ENCODE measurements at places on chromosomes 16 and 17. TPM values are rescaled to one million over a fixed set of nuclear protein-coding genes. Genes with fewer than 3 reads are reported as not detected.

DNA sequence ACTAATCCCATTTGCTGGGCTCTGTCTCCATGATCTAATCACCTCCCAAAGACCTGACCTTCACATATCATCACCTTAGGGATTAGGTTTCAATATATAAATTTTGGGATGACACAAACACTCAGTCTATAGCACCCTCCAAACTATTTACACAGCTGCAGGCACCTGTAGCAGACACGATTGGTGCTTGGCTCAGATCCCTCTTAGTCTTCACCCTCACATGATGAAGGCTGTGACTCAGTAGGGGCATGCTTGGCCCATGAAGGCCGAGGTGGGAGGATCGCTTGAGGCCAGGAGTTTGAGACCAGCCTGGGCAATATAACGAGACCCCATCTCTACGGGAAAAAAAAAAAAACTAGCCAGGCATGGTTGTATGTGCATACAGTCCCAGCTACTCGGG is 73.5 kb downstream of the HS3ST2 start:
- DNase-seq, result no peak

DNA sequence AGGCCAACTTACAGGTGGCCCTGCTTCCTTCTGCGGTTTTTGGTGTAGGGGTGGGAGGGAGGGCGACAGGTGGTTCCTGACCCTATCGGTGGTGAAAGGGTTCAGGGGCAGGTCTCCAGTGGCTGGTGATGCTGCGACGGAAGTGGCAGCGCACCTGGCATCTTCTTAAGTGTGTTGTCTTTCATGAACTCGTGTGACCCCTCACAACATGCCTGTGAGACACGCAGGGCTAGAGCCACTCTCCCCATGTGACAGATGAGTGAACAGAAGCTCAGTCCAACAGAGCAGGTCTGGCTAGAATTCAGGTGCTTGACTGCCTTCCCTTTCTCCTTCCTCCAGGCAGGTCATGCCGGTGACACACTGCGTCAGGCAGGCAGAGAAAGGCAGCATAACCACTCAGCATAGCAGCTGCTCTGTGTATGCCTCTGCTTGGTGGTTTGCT is 8.0 kb downstream of the TNFAIP1 start:
- no peak for DNase-seq

- no peak for DNase-seq
These were observed 226.7 kb upstream of the ELAC2 start for GRCh38 chr17:13244513-13244912.

DNA sequence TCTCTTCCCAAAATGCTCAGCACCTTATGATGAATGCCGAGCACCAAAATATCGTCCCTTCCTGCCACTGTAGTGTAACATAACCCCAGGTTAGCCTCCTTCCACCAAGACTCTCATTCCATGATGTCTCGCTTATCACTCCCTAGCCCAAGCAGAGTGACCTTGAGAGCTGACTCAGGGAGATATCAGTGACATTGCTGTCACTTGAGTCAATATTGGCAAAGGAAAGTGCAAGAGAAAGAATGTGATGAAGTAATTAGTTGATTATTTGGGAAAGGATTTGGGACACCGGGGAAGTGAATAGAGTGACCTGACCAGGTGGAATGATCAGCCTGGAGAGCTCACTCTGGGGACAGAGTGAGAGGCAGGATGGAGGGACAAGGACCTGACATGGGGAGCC is 2.6 kb upstream of the ANKFN1 start:
- no peak for DNase-seq

DNA sequence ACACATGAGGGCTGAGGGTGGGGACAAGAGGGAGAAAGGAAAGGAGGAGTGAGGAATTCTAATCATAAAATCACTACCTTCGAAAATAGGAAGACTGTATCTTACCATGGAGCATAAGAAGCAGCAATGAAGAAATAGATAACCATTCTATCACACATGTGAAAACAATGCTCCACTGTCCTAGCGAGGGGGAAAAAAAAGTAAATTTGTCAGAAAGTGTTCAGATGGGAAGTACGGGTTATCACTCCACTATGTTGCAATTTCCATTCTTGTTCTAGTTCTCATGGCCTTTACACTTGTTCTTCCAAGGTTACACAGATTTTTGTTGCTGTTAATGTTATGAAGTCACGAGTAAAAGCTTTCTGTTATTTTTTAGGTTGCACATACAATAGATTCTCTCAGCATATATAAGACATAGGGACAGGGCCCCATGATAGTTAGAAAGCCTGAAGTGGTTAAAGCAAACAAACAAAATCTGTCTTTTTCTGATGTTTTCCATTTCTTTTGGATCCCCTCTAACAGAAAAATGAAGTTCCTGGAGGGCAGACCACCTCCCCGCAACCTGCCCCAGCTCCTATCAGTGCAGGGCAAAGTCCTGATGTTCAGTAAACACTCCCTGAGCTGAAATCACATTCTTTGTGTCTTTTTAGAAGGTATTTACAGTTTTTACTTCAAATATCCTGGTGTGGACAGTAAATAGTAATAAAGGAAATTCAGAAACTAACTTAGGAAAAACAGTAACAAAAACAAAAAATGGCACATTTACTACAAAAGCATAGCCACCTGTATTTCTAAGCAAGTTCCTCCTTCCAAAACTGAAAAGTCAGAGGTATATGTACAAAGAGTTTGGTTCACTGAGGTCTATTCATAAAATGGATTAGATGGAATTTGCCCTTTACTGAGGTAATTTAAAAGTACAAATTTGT is 13.7 kb downstream of the MMD start:
- DNase-seq, result no peak

DNA sequence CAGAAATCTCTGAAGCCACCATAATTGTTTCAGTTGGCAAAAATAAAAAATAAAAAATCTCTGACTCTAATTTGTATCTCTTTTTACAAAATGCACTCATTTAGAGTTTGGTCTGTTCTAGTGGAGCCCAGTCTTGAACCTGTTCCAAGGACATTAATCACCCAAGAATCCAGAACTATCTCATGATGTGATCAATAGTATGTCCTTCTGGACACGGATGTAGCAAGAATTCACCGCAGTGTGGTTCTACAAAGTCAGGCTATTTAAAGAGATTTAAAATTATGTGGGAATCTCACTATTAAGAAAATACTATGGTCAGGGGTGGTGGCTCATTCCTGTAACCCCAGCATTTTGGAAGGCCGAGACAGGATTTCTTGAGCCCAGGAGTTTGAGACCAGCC is 21.8 kb upstream of the ANKFN1 start:
- no peak for DNase-seq

DNA sequence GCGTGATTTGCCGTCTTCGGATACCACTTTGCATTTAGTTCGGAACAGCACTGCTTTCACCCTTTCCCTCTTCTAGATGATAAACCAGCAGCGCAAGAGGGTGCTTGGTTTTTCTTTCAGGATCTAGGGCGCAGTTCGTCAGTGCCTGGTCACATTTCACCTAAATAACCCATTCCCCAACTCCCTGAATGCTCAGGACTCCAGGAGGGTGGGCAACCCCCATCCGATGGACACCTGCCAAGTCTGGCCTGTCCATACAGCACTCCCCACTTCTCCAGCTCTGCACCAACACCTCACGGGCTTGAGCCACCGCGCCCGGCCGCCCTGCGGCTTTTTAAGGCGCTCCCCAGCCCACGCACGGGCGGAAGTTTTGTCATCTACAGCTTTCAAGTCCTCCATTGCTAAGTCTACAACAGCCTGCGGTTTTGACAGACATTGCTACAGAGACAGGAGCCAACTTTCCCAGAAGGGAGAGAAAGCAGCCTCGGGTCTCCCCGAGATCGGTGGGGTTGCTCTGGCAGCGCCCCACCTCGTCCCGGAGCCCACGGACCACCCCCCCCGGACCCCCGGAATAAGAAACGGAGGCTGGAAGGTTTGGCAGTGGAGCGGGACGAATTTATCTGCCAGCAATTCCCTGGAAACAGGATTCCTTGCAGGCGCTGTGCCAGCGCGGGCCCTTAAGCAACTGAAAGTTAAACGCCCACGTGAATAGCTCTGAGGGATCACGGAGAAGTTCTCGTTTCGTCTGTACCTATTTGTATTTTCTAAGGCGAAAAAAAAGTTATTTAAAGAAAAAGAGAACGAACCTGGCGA is 38.6 kb upstream of the SLFN13 start:
- DNase-seq, result no peak

DNA sequence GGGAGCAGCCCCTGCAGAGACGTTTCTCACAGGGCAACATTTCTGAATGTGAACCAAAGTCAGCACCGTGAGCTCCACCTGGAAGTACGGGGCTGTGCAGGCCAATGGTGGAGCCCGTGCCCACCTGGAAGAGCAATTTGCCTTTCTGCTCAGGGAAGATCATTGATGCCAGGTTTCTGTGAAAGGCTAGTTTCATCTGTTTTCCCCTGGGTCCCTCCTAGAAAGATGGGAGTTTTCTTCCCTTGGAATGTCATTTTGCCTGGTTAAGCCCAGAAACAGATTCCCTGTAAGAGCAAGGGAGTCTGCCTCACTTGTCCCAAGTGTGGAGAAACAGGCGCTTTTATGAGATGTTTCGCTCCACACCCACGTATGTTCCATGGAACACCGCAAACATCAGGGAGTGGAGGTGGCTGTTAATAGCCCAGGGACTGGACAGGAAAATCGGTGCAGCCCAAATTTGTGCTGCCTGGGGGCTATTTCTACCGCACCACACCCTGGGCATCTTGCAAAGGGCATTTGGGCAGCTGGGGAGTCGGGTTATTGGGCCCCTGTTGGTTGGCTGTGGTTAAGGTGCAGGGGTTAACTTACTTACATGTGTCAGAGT is 2.6 kb downstream of the SLC6A4 start:
- DNase-seq, result no peak

DNA sequence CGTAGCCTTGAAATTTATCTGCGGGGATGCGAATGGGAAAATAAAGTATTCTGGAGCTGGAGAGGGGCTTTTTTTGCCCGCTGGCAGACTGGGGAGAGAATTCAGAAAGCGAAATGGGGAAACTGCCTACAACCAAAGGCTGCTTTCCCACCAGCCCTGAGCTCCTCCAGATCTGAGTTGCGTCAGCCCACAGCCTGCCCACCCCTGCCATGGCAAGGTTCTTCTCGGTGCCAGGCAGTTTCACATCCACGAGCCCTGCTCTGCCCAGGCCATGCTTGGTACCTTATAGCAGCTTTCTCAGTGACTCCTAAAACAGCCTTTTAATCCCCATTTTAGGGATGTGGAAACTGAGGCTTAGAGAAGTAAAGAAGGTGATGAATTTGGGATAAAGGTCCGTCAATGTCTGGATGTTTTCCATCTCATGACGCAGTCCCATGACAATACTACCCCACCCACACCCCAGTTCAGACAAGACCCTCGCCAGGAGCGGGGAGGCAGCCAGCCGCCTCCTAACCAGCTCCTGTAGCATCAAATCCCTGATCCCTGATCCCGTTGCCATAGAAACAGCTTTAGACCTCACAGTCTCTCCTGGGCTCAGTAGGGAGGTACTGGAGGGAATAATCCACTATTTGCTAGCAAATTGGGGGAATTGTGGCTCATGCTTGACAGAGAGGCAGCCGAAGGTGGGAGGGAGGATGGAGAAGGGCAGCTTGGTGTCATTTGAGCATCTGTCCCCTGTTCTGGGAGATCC is 113.5 kb downstream of the MGAT5B start:
- DNase-seq, result no peak

- no peak for DNase-seq
These were observed 742 bp downstream of the PFN1 start for GRCh38 chr17:4947411-4948165.

DNA sequence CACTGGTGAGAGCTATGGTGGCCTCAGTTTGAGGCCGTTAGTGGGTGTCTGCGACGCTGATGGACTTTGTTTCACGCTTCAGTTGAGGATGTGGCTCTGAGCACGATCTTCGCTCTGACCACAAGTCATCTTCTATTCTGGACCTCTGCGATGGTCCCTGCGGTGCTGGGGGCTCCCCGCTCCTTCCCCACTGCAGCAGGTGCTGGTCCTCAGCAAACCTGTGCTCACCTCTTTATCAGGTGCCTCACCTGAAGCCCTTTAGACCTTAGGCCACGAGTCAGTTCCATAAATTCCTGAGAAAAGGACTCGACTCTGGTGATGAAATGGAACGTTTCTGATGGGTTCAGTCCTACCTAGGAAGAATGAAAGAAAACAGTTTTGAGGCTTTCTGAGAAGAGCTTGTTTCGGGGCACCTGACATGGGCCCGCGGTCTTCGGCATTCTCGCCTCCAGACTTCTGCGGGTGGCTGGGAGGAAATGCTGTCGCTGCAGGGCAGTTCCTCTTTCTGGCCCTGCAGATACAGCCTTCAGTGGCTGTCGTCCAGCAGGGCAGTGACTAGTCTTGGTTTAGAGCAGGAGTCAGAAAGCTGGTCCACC is 4.7 kb downstream of the KCTD5 start:
- DNase-seq, result no peak

DNA sequence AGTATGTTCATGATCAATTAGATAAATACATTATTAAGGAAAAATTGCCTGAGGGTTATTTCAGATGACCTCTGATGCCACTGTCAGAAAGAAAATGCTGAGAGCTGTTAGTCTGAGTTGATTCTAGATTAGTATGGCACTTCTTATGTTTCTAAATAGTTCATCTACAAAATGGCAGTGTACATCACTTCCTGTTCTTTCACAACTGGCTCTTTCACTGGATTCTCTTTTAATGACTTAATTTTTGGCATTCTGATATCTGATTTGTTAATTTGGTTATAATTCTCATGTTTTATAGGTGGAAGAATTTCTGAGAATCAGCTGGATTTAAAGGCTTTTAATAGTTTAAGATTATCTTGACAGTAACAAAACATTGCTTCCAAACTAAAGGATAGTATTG is 3.3 kb downstream of the TAOK1 start:
- DNase-seq, result no peak

- no peak for DNase-seq
These were observed 87.8 kb downstream of the CRISPLD2 start for GRCh38 chr16:84907575-84907974.

GRCh38 chr17:82645516-82645915 is 2.7 kb downstream of the WDR45B start:
- no peak for DNase-seq

- no peak for DNase-seq
These were observed 43.9 kb downstream of the MMD start for GRCh38 chr17:55377671-55378275.

The TMEM170A gene
- total RNA-seq, result 10.1 TPM

The DERL2 gene
- total RNA-seq, result 55.9 TPM

The ALOX15 gene
- not detected for total RNA-seq

The HSD17B2 gene
- 32.8 TPM for total RNA-seq

The KRTAP16-1 gene
- not detected for total RNA-seq

The CD300A gene
- total RNA-seq, result not detected

The SNAI3 gene
- 0.12 TPM for total RNA-seq

The SOX8 gene
- 0.06 TPM for total RNA-seq

The SPATA22 gene
- not detected for total RNA-seq
